ENCODE measurements at places on chromosomes 16 and 17. TPM values are rescaled to one million over a fixed set of nuclear protein-coding genes. Genes with fewer than 3 reads are reported as not detected.

The CD68 gene
- 34.0 TPM for total RNA-seq

The ACADVL gene
- total RNA-seq, result 441 TPM

The ACSM5 gene
- total RNA-seq, result not detected

The CASKIN2 gene
- total RNA-seq, result 9.9 TPM

The CHST6 gene
- 0.07 TPM for total RNA-seq

The AMDHD2 gene
- total RNA-seq, result 22.8 TPM

The KRT34 gene
- 0.35 TPM for total RNA-seq

The NLRC3 gene
- total RNA-seq, result 0.05 TPM

The CLEC3A gene
- total RNA-seq, result not detected

The SPATA32 gene
- total RNA-seq, result 0.17 TPM

The KCNH6 gene
- not detected for total RNA-seq

The WBP2 gene
- total RNA-seq, result 114 TPM

The BRIP1 gene
- total RNA-seq, result 5.8 TPM

The HOXB13 gene
- 2.7 TPM for total RNA-seq

The TMIGD1 gene
- not detected for total RNA-seq

The TBC1D3D gene
- total RNA-seq, result not detected

The RASD1 gene
- total RNA-seq, result 0.76 TPM

The P2RX1 gene
- total RNA-seq, result not detected

The C17orf78 gene
- total RNA-seq, result not detected

The KCNAB3 gene
- total RNA-seq, result 3.0 TPM

The NPIPB13 gene
- 2.9 TPM for total RNA-seq

The EVPLL gene
- total RNA-seq, result not detected

The MTMR4 gene
- 12.5 TPM for total RNA-seq

The MYL4 gene
- total RNA-seq, result not detected

The OTOP2 gene
- total RNA-seq, result 0.06 TPM

The CCDC57 gene
- total RNA-seq, result 23.5 TPM

The SEPTIN12 gene
- total RNA-seq, result not detected

The MEIOB gene
- total RNA-seq, result 1.7 TPM

The PKD1 gene
- 54.4 TPM for total RNA-seq

Data from A549 treated with CpdA at 1 μM for 4 hours (cell line).